ENCODE measurements at places on chromosomes 5 and 9.

- DNase-seq, result no peak
Measured at GRCh38 chr5:107977550-107978071, 306.9 kb upstream of the EFNA5 start.

GRCh38 chr9:130868230-130868629 is 28.4 kb downstream of the QRFP start:
- DNase-seq, result no peak

DNA sequence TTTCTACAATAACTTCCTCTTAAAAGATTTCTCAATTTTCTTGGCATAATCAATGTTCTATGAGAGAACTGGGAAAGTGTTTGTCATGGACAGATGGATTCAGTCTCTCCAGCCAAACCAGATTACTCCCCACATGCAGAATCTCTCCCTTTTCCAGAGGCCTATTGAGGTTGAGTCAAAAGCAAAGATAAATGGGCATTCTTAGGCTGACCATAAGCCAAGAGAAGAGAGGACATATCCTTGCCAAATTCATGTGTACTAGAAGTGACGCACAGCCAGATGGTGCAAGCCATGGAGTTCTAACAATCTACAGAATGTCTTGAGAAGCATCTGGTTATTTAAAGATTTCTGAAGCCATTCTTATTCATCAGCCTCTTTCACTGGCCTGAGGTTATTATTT is 2115.0 kb downstream of the MAT2B start:
- no peak for DNase-seq

DNA sequence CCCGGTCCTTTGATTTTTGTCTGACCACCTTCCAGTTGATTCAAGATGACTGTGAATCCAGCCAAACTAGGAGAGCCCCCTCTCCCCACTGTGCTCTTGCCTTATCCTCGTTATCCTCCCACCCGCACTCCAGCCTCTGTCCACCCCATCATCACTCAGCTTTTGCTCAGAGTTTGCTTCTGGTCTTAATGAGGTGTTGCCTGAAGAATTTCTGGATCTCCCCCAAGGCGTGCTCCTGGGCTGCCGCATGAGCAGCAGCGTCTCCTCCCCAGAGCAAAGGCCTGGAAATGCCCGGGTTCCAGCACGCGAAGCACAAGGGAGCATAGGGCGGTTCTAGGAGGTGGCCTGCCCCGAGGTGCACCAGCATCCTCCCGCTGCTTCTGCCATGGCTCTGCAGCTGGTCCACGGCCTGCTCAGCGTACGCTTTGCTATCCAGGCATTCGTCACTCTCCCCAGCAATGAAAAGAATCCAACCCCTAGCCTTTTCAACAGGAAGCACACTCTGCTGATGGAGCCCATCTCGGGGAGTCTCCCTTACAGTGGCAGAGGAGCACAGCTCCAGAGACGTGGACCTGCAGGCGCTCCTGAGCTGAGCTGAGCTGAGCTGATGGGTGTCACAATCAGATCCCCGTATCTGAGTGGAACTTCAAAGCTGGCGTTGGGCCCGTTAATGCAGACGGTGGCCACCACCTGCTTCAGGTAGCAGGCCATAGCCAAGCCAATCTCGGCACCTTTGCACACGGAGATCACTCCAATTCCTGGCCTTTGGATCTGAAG is 50.7 kb downstream of the BAAT start:
- DNase-seq, result no peak

- no peak for DNase-seq
Measured at GRCh38 chr5:103347716-103348423, 89.3 kb downstream of the MACIR start.

DNA sequence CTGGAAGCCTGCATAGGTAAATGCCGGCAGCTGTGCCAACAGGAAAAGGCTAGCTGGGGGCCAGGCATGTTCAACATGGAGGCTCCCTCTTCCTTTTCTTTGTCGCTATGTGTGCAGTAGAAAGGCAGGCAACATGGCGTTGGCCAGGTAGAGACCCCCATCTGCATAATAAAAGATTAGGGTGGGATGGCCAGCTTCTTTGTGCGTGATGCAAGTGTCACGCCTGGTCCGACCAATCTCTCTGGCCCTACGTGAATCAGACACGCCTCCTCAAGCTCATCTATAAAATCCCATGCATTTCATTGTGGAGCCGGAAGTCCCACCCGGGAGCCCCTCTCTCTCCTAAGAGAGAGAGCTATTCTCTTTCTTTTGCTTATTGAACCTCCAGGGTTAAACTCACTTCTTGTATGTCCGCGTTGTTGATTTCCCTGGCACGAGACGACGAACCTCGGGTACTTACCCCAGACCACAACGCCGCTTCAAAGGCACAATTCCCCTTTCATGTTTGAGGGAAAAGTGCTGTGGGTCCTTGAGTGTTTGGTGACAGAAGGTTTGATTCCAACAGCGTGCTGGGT is 25.0 kb upstream of the C5orf47 start:
- DNase-seq, result no peak

DNA sequence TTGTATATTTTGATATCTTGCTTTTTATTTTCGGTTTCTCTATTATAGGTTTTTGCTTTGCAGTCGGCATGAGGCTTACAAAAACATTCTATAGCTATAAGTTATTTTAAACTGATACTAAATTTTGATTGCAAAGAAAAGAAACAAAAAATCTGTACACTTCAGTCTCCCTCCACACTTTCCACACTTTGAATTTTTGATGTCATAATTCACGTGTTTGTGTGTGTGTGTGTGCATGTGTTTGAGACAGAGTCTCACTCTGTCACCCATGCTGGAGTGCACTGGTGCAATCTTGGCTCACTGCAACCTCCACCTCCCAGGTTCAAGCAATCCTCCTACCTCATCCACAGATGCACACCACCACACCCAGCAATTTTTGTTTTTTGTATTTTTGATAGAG is 124.9 kb downstream of the MRPS30 start:
- DNase-seq, result no peak

- no peak for DNase-seq
Measured at GRCh38 chr5:175686396-175686795, 28.5 kb downstream of the HRH2 start.

GRCh38 chr5:9241479-9242305 is 304.2 kb downstream of the SEMA5A start:
- no peak for DNase-seq

DNA sequence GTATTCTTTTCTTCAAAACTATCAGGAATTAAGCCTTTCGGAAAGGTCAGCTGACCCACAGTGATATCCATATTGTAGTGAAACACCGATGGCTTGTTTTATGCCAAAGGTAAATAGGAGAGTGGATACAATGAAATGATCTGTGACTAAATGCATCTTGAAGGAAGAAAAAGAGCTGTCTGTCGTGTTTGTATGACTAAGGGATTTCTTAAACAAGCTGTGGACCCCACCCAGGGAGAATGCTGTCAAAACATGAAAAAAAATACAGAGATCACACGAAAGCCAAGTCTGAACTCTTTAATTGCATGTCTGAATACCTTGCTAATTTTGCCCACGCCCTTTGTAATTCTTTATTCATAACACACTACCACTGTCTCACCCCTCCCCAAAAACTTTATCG is 286.4 kb upstream of the WWC1 start:
- no peak for DNase-seq

DNA sequence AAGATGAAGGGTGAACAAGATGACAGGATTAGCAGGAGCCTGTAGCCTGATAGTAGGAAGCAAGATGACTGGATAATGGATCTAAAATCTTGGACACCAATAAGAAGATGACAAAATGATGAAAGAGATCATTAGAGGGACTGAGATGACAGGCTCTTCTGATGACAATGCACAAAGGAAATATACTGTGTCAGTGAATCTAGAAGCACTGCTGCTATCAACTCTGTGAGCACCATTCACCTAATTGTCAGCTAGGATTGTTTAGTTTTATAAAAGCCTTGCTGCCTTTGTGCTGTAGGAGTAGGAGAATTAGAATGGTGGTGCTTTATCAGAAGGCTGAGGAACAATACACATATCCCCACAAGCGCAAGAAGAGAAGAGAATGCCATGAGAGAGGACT is 1127.8 kb downstream of the DTWD2 start:
- DNase-seq, result no peak

GRCh38 chr5:141753971-141754713 is 72.1 kb upstream of the ARAP3 start:
- peak; percentile 93 for DNase-seq

GRCh38 chr5:139670369-139671095 is 22.4 kb downstream of the CXXC5 start:
- peak; percentile 59 for DNase-seq

GRCh38 chr5:34022121-34022705 is 14.4 kb upstream of the AMACR start:
- no peak for DNase-seq

- DNase-seq, result no peak
Measured at GRCh38 chr5:458547-459353, 15.8 kb downstream of the EXOC3 start.

GRCh38 chr5:110880413-110880812 is 141.6 kb downstream of the SLC25A46 start:
- no peak for DNase-seq

- no peak for DNase-seq
Measured at GRCh38 chr5:53576674-53577073, 16.2 kb downstream of the NDUFS4 start.

DNA sequence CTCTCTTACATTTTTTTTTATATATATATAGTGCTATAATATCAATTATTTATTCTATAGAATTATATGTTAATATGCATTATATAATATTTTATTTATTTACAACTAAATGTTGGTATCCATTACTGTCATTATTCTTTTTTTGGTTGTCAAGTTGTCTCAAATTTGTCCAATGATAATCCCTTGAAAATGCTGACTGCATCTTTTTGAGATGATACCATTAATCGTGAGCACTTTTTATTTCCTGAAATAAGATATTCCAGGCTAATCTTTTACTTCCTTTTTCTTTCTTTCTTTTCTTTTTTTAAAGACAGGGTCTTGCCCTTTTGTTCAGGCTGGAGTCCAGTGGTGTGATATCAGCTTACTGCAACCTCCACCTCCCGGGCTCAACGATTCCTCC is 12.7 kb upstream of the MPDZ start:
- DNase-seq, result no peak

DNA sequence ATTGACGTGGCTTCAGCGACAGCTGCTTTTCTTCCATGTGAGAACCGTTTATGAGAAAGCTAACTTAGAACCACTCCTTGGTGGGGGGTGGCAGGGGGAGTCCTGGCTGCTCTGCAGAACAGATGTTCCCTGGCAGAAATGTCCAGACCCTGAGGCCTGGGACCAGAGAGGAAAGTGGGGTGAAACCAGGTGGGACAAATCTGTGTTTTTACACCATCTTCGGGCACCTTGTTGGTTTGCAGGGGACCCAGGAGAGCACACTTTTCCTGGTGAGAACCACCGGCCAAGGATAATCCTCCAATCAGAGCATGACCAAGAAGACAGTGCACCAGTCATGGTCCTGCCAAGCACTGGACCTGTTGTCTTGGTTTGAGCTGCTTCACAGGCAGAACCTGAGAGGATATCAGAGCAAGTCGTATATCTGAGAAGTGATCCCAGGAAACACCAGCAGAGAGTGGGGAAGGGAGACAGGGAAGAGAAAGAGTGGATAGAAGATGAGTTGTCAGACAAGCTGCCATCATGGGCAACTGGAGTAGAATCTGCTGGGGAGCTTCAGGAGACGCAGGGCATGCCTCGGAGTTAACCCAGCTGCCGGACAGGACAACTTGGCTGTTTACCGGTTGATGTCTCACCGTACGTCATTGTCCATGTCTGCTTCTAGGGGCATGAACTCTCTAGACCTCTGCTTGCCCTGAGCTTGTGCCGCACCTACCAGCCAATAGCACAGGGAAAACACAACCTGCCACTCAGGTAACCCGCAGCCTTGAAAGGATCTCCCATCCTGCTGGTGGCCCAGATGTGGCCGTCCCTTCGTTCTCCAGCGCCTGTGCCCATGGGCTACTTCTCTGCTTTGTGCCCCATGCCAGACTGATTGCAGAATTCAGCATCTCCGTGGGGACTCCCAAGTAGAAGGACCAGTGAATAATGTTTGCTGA is 178.4 kb upstream of the MVB12B start:
- DNase-seq, result no peak

DNA sequence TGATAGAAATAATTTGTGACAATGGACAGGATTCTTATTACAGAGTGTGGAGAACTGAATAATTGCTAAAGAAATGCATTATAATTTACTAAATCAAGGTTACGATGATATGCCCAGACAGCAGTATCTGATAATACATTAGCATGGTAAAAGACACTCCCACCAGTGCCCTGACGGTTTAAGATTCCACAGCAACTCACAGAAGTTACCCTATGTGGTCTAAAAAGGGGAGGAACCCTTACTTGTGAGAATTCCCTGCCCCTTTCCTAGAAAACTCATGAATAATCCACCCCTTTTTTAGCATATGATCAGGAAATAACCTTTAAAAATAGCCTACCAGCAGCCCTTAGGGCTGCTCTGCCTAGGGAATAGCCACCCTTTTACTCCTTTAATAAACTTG is 244.7 kb upstream of the SLC24A2 start:
- no peak for DNase-seq

DNA sequence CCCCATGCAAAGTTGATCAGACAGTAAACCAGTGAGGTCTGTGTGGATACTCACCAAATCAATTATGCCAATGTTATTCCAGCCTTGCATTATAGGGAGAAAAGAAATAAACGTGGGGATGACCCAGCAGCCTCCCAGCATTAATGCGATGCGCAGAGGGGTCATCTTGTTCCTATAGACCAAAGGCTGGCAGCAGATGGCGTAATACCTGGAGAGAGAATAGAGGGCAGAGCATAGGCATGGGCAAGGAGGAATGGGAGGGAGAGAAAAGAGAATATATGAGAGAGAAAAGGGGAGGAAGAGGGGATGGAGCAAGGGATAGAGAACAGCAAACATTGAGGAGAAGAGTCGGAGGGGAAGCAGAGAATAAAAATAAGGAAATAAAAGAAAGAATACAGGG is 131.2 kb downstream of the HTR4 start:
- no peak for DNase-seq

DNA sequence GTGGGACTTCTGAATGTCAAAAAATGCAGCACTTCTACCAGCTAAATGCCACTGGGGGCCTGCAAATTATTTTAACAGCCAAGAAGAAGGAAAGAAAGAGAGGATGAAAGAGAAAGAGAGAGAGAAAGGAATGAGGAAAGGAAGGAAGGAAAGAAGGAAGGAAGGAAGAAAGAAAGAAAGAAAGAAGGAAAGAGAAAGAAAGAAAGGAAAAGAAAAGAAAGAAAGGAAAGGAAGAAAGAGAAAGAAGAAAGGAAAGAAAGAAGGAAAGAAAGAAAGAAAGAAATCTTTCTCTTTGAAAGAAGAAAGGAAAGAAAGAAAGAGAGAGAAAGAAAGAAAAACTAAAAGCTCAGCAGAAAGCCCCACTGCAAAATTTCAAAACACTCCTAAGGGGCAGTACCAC is 69.2 kb upstream of the SV2C start:
- DNase-seq, result no peak

- no peak for DNase-seq
Measured at GRCh38 chr5:168724227-168724626, 145.1 kb upstream of the PANK3 start.

GRCh38 chr5:37054391-37054790 is 177.8 kb downstream of the NIPBL start:
- DNase-seq, result no peak

DNA sequence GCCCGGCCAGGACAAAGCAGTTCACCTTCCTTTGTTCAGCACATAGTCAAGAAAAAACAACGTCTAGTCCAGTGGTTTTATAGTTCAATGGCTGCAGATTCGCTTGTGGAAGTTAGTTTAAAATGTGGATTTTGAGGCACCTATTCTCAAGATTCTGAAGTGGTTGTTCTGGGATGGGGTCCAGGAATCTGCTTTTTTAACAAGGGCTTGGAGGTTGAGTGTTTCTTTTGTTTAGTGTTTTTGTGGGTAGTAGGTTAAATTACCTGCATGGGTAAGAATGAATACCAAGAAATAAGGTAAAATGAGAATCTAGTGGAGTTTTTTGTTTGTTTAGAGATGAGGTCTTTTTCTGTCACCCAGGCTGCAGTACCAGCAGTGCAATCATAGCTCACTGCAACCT is 28.4 kb upstream of the NADK2 start:
- no peak for DNase-seq
